ENCODE measurements at places on chromosomes 4 and X.

- no peak for DNase-seq
Measured at GRCh38 chrX:134990801-134991481, at the start of gene SMIM10. Gene SMIM10 (plus strand): TSS chrX:134990991. CDS start chrX:134991096, 105 bp downstream.

GRCh38 chrX:124030520-124030919, 69.0 kb downstream of the STAG2 start:
- no peak for DNase-seq

GRCh38 chr4:17736484-17736883, 44.9 kb downstream of the FAM184B start:
- DNase-seq, result no peak

- DNase-seq, result no peak
Measured at GRCh38 chrX:19750028-19750782, 137.2 kb downstream of the SH3KBP1 start.

GRCh38 chr4:128168701-128169100, 107.6 kb downstream of the LARP1B start:
- no peak for DNase-seq

DNA sequence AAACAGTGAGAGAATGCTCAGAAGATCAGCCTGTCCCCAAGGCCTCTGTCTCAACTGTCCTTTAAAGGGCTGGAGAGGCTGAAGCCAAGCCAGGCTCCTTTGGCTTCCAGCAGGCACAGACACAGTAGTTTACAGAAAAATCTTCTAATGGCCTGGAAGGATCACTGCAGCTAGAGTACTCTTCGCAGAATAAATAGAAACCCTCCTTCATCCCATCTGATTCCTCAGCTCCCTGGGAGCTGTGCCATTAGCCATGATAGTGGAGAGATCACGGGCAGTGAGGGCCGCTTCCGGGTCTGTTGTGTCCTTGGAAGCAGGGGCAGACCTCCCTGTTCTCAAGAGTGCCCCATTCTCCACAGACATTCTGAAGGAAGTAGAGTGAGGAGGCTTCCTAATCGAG, 63.1 kb downstream of the CCNI start:
- DNase-seq, result no peak

DNA sequence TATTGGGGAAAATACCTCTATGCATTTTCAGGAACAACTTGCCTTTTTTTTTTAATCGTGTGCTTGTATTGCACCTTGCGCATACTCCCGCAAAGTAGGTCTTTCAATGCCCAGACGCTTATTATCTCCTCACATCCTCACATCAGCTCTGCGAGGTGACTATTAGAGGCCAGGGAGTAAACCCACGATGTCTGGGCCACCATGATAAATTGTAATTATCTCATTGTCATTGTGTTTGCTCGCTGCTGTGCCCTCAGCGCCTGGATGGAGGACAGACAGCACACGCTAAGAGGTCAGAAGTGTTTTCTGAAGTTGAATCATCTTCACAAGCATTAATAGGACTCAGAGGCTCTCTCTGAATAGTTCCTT, 1.0 kb upstream of the RELL1 start:
- no peak for DNase-seq

DNA sequence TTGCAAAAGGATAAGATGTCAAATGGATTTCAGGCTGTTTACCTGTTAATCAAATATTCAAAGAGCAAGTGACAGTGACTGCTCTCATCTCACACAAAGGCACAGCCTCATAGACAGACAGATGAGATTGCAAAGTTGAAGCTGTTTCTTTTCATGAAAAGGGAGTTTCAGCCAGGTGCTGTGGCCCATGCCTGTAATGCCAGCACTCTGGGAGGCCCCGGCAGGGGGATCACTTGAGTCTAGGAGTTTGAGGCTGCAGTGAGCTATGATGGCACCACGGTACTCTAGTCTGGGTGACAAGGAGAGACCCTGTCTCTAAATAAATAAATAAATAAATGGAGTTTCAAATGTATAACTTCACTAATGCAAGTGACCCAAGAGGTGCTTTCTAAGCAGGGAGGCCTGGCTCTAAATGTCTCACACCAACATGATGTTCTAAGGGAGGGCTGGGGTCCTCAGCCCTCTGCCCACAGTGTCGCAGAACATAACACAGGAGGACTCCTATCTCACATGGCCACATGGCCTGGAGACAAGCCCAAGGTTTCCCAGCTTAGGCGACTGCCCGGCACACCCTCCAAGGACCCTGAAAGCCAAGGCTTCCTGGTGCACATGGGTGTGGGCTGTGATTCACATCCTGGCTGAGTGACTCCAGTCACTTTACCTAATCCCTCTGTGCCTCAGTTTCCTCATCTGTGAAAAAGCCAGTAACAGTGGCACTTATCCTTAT, 26.8 kb downstream of the PPP2R2C start:
- no peak for DNase-seq

DNA sequence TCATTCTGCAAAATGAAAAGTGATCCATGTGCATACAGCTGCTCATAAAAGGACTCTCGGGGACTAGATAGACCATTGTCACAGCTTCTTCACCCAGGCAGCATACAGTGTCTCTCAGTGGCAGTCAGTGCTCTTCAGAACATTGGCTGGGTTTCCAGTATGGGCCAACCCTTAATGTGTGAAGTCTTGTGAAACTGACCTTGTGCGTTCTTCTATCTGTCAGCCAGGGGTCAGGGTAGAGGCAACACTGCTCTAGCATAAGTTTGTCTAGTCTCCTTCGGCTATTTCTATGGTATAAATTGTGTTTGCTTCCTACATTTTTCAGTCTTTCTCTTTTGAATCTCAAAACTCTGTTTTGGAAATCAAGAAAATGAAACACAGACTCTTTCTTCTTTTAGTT, 37.0 kb upstream of the SMIM31 start:
- DNase-seq, result no peak

DNA sequence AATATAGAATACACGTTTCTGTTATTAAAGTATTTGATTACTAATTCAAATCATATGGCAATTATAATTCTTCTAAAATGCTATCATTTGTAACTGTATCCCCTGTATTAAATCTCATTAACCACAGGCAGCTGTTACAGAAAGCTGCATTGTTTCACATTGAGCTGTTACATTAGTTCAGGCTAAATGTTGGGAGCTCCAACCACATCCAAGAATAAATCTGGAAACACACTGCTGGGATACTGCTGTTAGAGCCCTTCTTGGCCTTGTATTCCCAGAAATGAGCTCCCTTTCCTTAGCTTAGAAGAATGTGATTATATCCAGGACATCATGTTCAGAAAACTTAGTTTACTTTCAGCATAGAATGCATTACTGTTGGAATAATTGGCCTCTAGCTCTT, 48.2 kb downstream of the GUCY1B1 start:
- DNase-seq, result no peak

GRCh38 chrX:109372291-109372690, 109.6 kb downstream of the GUCY2F start:
- no peak for DNase-seq

- no peak for DNase-seq
Measured at GRCh38 chr4:687048-687970, 1.6 kb downstream of the SLC49A3 start.

- no peak for DNase-seq
Measured at GRCh38 chrX:134173541-134174272, 63.3 kb upstream of the CCDC160 start.

- DNase-seq, result no peak
Measured at GRCh38 chr4:128983771-128984485, 109.4 kb downstream of the SCLT1 start.

DNA sequence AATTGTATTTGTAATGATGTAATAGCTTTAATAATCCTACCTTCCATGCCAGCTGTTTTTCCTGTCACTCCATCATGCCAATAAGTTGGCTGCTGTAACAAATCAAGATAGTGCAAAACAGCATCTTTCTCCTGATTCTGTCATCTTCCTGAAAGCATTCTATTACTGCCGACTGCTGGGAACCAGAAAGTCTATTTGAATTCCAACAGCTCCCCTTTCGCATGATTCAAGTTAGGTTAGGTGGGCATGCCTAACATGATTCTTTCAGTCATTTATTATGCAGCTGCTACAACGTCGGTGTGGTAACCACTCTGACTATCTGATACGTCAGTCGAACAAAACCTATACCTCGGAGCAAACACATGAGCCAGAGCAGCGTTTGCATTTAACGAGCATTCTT, 127.9 kb upstream of the DMD start:
- DNase-seq, result no peak

DNA sequence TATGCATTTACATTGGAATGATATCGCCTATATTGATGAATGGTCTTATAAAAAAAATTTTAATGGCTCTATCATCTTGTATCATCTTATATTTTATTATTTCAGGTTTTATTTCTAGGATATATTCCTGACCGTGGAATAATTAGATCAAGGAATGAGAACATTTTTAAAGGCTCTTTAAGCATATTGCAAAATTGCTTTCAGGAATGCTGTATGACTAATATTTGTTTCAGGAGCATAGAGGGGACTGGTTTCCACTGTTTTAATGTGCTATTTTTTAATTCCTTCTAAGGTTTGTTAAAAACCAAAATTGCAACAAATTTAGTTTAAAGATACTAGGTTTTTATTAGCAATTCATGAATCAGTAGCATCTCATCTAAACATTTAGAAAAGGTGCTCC, 120.2 kb downstream of the BMPR1B start:
- no peak for DNase-seq

DNA sequence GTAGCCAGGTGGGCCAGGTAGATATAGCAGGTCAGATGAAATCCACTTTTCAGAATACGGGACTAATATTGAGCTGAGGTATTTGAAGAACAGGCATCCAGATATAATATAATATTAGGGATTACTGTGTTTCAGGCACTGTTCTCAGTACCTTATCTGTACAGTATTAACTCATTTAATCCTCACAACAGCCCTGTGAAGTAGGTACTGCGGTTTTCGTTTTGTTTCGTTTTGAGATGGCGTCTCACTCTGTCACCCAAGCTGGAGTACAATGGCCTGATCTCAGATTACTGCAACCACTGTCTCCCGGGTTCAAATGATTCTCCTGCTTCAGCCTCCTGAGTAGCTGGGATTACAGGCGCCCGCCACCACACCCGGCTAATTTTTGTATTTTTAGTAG, 129.6 kb downstream of the IL1RAPL2 start:
- DNase-seq, result no peak

DNA sequence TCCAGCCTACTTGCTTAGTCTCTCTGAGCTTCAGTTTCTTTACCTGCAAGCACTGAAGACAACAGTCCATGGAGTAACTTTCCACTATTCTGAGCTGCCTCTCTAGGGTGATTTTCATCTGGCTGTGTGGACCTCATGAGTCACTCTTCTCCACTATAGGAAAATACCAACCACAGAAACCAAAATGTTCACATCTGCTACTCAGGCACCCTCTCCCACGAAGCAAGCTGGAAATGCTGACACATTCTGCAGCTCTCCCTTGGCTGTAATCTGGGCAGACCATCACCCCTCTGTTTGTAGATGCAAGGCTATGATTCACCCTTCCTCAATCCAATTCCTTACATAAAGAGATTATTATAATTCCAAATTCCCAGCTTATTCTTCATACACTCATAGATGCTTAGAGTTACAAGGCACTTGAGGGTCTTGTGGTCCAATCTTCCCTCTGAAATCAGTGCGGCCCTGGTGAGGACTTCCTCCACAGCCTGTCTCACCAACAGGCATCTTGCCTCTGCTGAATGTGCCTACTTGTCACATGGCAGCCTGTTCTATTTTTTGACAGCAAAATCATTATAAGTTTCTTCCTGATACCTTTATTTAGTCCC, 97.0 kb upstream of the LNX1 start:
- no peak for DNase-seq

DNA sequence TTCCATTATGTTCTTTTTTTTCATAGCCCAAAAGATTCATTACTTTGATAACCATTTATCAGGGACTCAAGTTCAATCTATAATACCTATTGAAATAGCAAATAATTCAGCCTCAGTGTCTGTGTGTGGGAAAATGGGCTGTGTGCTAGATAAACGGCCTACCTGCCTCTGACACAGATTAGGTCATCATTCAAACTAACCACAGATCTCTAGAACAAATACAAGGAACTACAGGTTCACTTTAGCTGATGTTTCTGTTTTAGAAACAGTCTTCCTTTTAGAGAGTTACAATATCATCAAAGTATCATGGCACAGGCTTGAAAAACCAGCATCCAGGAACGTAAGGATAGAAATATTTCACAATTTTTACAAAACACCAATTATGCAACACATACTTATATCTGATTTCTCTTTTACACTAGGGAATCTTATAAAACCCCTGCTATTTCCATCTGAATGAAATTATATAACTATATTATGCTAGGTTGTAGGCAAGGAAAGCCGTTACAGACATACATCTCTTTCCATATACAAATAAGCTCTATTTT, 56.6 kb upstream of the MAB21L2 start:
- DNase-seq, result no peak

DNA sequence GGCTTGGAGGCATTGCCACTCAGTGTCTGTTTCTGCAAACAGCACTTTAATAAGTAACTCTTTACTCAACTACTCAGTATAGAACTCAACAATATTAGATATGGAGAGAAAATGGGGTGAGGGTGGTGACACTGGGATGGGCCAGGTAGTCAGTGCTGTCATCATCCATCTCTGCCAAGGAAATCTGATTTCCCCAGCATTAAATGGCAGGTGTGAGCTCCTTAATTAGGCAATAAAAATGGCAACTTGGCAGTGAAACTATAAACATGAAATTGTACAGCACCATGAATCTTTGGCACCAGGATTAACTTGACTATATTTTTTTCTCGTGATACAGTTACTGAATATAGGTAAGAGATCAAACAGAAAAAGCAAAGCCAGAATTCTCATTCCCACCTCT, 146.2 kb downstream of the GLRA2 start:
- no peak for DNase-seq

- DNase-seq, result no peak
Measured at GRCh38 chrX:65690057-65690855, 22.8 kb downstream of the MSN start.

GRCh38 chrX:71871367-71871766, 39.3 kb upstream of the NHSL2 start:
- DNase-seq, result no peak

DNA sequence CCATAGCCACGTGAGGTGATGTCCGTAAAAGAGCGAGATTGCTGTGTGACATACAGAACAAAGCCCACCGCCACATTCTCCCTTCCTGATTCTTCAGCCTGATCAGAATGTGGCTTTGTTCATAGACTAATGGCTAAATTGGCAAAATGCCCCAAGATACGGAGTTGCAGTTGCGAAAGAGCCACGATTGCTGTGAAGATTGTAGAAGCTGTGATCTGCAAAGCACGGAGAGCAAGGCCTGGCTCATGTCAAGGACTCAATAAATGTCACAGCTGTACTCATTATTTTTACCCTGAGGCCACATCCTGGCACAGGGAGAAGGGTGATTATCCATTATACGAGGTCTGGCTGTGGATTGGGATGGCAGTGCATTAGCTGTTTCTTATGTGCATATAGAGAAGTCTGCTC, 34.2 kb downstream of the ARSD start:
- no peak for DNase-seq

Data from stimulated activated CD8-positive, alpha-beta memory T cell treated with anti-CD3 and anti-CD28 coated beads, Interleukin-15, amount 100 ng/mL, for 4 hours (primary cell).